Skeletal muscle tissue (tissue), 5 donors: ENCODE measurements at places on chromosomes 2 and 18. TPM values are rescaled to one million over a fixed set of nuclear protein-coding genes. Genes with fewer than 3 reads are reported as not detected.

MYO1B gene
- total RNA-seq, result 125 TPM

SNORC gene
- total RNA-seq, result under 0.01 TPM

MC2R gene
- total RNA-seq, result not detected

CD302 gene
- total RNA-seq, result 9.9 TPM

SKOR2 gene
- not detected for total RNA-seq

LIMS4 gene
- total RNA-seq, result 1.0 TPM

GLI2 gene
- total RNA-seq, result 3.1 TPM

UGT1A10 gene
- not detected for total RNA-seq

KLHL14 gene
- total RNA-seq, result 0.52 TPM

DRC1 gene
- total RNA-seq, result 2.1 TPM

MOCOS gene
- total RNA-seq, result 0.52 TPM

CYTIP gene
- total RNA-seq, result 1.0 TPM

NR4A2 gene
- total RNA-seq, result 0.52 TPM

KCNE4 gene
- 7.3 TPM for total RNA-seq

ICA1L gene
- 9.9 TPM for total RNA-seq

UBXN2A gene
- total RNA-seq, result 16.7 TPM

INHBB gene
- 1.0 TPM for total RNA-seq

NYAP2 gene
- total RNA-seq, result 0.52 TPM

FAM228A gene
- 0.52 TPM for total RNA-seq

MAB21L4 gene
- not detected for total RNA-seq

NEU4 gene
- 4.2 TPM for total RNA-seq

LTBP1 gene
- total RNA-seq, result 78.8 TPM

ALPG gene
- not detected for total RNA-seq

CDK5R2 gene
- not detected for total RNA-seq

CCDC68 gene
- total RNA-seq, result 0.52 TPM

PLB1 gene
- 1.0 TPM for total RNA-seq

SERPINB10 gene
- total RNA-seq, result 1.0 TPM

SGPP2 gene
- not detected for total RNA-seq

COL5A2 gene
- 404 TPM for total RNA-seq

IL36A gene
- not detected for total RNA-seq

TUBB8B gene
- not detected for total RNA-seq

NCL gene
- total RNA-seq, result 110 TPM

ACMSD gene
- not detected for total RNA-seq

DLGAP1 gene
- 0.52 TPM for total RNA-seq

HEATR5B gene
- total RNA-seq, result 41.2 TPM

CCDC141 gene
- total RNA-seq, result 61.6 TPM

C2orf68 gene
- 31.8 TPM for total RNA-seq

SLC14A1 gene
- total RNA-seq, result 14.6 TPM

STAT4 gene
- total RNA-seq, result 2.6 TPM

CRYBA2 gene
- total RNA-seq, result not detected

AGXT gene
- not detected for total RNA-seq

TFCP2L1 gene
- total RNA-seq, result under 0.01 TPM

ABCG8 gene
- total RNA-seq, result under 0.01 TPM

DTNA gene
- total RNA-seq, result 94.5 TPM
